Fibroblast of the conjunctiva (primary cell): ENCODE measurements at places on chromosomes 6 and 20.

DNA sequence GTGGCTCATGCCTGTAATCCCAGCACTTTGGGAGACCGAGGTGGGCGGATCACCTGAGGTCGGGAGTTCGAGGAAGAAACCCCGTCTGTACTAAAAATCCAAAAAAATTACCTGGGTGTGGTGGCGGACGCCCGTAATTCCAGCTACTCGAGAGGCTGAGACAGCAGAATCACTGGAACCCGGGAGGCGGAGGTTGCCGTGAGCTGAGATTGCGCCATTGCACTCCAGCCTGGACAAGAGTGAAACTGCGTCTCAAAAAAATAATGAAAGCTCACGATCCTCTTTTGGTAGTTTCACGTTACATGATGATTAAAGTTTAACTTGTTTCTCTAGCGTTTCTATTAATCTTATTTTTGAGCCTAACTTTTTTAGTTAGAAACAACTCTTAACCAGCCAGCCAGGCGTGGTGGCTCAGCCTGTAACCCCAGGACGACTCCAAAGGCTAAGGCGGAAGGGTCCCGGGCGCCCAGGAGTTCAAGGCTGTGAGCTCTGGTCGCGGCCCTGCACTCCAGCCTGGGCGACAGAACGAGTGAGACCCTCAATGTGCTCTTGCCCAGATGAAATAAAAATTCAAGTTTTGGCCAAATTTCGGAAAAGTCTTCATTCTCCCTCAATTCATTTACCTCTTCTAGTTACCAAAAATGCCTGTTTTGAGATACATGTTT is 1.2 kb upstream of the WRNIP1 start:
- DNase-seq = no peak

DNA sequence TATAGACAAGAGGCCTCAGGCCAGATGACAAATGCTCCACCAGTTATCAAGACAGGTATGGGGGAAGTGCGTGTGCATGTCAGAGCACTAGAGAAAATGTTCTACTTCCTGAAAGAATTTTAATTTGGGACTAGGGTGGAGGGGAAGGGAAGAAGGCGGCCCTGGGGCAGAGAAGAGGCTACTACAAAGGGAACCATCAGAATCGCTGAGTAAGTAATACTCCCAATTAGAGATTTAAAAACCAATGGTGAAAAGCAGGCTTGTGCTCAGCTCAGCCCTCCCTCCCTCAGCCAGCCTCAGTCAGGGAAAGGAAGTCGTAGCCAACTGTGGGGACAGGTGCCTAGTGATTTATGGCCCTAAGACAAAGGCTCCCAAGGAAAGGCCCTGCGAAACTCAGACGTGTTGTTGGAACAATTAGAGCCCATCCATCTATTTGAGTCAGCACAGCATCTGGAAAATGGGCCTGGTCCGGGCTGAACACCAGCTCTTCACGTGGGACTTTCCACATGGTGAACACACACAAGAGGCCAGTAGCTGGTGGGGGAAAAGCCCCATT is 15.0 kb upstream of the MAFB start:
- no peak for DNase-seq

- no peak for DNase-seq
These were observed 140.4 kb upstream of the TAB2 start for GRCh38 chr6:149176971-149177667.

DNA sequence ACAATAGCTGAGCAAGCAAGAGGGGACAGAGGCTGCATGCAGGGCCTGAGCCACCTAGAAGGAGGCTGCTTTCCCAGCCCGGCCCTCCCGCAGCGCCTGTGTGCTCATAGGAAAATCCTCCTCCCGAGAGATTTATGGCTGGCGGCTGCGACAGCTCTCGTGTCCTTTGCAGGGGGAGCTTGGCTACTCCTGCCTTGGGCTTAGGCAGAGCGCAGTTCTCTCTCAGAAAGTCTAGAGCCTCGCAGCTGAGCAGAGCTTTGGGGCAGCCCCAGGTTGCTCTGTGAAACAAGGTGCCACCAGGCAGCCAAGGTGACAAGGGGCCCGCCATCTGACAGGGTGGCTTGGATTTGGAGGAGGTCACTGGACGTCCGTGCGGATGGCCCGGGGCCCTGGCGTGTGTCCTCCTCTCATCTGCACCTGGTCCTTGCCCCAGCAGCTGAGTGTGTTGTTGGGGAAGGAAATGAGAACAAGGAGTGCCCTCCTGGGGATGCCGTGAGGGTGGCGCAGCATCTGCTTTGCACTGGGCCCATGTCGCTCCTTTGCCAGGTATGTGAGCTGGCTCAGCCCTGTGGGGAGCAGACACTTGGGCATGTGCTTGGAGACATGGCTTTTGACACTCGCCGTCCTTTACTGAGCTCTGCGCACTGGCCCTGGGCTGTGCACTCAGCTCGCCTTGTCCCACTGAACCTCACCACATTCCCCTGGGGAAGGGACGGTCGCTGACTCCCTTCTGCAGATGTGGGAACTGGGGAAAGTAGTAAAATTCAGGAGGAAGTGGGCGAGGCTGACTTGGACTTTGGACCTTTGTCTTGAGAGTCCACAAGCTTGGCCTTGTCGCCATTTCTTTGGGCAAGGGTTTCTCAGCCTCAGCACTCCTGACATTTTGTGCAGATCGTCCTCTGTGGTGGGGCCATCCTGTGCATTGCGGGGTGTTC is 41.9 kb downstream of the EDN3 start:
- DNase-seq = no peak

- no peak for DNase-seq
These were observed 32.6 kb upstream of the SLC35D3 start for GRCh38 chr6:136889271-136890193.

GRCh38 chr6:29558439-29559079 is 973 bp downstream of the UBD start:
- DNase-seq = no peak

DNA sequence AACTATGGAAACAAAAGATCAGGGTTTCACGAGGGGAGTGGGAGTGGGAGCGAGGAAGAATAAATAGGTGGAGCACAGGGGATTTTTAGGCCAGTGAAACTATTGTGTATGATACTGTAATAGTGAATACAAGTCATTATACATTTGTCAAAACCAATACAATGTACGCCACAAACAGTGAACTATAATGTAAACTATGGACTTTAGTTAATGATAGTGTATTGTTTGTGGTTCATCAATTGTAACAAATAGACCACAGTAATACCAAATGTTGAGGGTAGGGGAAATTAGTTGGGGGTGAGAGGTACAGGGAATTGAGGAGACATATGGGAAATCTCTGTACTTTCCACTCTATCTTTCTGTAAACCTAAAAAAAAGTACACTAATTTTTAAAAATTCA is 218.4 kb downstream of the FRK start:
- DNase-seq = no peak

GRCh38 chr20:46816886-46817638 is 77.6 kb upstream of the EYA2 start:
- no peak for DNase-seq

- no peak for DNase-seq
These were observed 15.0 kb upstream of the GMPR start for GRCh38 chr6:16223362-16223761.

GRCh38 chr6:142014515-142014914 is 118.2 kb upstream of the GJE1 start:
- DNase-seq = peak; percentile 21

DNA sequence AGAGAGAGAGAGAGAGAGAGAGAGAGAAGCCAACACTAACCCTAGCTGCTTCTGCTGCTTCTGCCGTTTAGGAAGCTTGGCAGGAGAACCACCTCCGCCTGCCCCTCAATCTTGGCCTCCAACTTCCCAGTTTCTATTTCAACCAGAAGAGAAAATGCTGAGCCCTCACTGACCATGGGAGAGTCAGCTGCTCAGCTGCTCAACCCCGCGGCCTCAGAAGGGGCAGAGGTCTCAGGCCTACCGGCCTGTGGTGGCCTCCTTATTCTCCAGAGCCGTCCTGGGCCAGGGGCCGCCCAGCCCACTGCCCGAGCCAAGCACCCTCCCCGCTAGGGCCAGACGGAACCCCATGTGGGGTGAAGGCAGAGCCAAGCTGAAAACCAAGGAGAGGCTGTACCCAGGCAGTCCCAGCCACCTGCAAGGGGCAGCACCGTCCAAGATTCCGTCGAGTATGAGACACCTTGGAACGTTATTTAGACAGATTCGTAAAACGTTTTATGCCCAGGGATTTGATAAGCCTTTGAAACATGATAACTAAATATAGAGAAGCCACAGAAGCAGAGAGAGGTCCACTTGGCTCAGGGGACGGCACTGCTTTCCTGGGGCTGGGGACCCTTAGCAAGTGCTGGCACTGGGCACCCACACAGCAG is 116.6 kb downstream of the DLL1 start:
- DNase-seq = no peak

DNA sequence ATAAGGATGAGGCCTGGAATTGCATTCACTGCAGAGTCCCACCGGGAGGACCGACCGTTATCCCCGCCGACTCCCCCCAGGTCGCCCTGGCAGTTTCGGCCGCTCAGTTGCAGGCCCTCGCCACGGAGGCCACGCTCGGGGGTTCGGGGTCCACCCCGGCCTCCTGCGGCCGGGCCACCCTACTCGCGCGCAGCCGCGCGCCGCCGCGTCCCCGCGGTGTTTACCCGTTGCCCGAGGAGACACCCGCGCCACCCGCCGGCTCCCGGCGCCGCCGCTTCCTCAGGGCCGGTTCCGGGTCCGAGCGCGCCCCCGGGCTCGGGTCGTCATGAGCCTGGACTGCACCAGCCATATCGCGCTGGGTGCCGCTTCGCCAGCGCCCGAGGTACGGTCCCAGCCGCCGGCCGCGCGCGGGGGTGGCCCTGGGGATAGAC is at the start of gene CCDC170:
TSS of gene CCDC170 (plus strand) at position 214 of the 431 bp plus-strand sequence. CDS start at position 326, 112 bp downstream.
- DNase-seq = no peak

DNA sequence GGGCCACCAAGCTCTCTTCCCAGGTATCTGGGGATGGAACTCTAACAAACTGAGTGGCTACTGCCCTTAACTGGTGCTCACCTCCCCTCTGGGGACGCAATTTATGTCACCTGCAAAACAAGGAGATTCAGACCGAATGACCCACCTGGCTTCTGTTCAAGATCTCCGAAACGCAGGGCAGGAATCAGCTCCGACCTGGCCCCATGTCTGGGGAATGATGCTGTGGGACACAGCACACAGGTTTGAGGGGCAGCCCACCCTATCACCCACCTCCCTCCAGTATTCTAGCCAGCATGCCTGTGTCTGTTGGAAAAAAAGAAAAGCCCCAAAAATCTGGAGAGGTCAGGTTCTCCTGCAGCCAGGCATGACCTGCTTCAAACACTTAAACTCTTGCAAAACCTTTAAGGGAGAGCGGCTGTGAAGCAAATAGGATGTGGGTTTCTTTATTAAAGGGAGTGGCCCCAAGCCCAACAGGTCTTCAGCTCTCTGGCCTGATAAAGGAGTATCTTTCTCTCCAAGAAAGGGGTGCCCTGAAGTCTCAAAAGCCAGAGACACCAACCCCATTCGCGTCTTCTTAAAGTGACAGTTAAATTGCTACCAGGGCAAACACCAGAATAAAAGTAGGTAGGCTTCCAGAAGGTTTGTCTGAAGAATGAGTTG is 6.4 kb downstream of the PREX1 start:
- DNase-seq = no peak

GRCh38 chr6:166341977-166342348 is 382 bp downstream of the SFT2D1 start:
- DNase-seq = no peak

- DNase-seq = peak; percentile 16
These were observed 29.0 kb downstream of the SLC12A5 start for GRCh38 chr20:46057856-46058598.

DNA sequence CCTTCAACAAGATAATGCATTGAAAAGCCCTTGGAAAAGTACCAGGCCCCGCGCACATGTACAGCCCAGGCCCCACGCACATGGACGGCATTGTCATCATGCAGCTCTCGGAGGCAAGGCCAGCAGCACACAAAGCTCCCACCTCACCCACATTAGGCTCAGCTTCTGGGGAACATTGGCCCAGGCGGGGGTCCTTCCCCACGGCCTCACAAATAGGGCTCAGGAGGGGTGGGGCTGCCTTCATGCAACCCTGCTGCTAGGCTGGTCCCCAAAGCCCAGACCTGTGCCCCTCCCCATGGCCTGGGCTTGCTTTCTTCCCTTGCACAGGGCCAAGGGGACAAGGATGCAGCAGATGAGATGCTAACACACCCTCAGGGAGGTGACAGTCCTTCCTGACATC is 26.7 kb downstream of the NPEPL1 start:
- DNase-seq = no peak

GRCh38 chr20:43662943-43663655 is 3.8 kb upstream of the MYBL2 start:
- no peak for DNase-seq

GRCh38 chr6:15389084-15389764 is 143.4 kb downstream of the JARID2 start:
- DNase-seq = no peak

DNA sequence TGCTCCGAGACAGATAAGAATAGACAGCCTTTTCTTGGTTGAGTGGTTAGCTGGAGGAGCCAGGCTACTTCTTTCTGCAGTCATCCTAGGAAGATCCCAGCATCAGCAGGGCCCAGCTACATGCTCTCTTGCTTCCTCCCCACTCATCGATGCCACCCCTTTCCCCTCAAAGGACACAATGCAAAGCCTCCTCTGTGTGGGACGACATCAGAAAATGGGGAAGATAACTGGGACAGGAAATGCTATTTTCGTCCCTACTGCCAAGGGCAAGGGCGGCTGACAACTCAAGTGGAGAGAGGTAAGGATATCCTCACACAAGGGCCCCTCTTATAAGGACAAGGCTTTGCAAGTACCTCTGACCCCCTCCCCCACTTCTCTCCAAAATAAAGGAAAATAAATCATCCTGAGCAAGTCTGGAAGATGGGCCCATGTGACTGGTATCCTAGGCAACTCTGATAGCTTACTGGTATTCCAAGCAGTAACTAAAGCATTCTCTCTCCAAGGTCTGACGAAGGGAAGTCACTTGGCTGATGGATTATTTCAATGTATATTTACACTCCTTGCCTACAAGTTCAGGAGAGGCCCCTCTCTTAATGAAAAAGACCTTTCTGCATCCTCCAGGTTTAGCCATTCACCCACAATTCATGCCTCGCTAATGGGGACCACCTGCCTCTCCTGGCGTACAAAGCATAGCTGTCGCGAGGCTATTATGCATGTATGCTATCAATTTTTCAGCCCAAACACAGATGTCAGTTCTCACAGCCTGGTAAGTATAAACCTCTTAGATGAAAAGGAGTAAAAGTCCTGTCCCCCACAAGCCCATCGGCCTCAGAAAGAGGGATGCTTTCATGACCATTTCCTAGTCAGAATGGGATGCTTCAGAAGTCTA is 11.3 kb downstream of the ELMO2 start:
- no peak for DNase-seq

- DNase-seq = no peak
These were observed 193.1 kb downstream of the DOK5 start for GRCh38 chr20:54668271-54669039.

- DNase-seq = no peak
These were observed 43.0 kb downstream of the KIF16B start for GRCh38 chr20:16530201-16530681.
